Adrenal gland (tissue), 19 donors: ENCODE measurements at places on chromosomes 12 and 14.

DNA sequence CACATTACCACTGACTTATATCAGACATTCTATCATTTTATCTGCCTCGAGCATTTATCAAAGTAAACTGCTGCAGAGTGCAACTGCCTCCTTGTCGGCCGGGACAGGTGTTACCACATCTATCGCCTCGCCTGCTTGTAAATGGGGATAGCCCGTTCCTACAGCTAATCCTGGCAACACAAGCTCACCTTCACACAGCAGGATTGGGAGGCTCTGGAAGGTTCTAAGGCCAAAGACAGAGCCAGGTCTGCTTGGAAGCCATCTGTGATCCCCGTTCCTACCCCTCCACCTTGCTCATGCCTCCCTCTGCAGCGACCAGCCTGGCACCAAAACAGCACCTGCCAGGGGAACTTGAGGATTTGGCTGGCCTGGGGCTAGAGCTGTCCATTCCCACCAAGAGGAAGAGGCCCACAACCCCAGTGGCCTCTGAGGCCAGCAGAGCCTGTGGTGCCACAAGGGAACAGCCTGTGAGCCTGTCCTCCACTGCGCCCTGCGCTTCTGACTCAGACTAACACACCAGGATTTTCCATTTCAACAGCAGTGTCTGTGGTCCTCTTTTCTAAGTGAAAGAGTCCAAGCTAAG, 114.8 kb upstream of the DIO3 start:
- H3K4me3 ChIP-seq, result no peak overlapping the region
- no peak overlapping the region for H3K27ac ChIP-seq
- no peaks in the 10 kb centered on the region for H3K27me3 ChIP-seq
- H3K4me1 ChIP-seq, result no peaks in the 10 kb centered on the region
- DNase-seq, result no peak

GRCh38 chr12:546265-546919, 86.7 kb downstream of the B4GALNT3 start:
- no peak overlapping the region for H3K27ac ChIP-seq
- H3K36me3 ChIP-seq, result no peaks in the 10 kb centered on the region
- no peaks in the 10 kb centered on the region for H3K27me3 ChIP-seq
- peak; percentile 74 for DNase-seq
- no peaks in the 10 kb centered on the region for H3K4me1 ChIP-seq

- no peaks in the 10 kb centered on the region for H3K36me3 ChIP-seq
- H3K4me3 ChIP-seq, result no peak overlapping the region
- H3K4me1 ChIP-seq, result no peaks in the 10 kb centered on the region
- no peak overlapping the region for H3K27ac ChIP-seq
Observed at GRCh38 chr12:129750421-129750820, 153.4 kb downstream of the TMEM132D start.

- H3K27ac ChIP-seq, result no peak overlapping the region
- no peak overlapping the region for H3K4me3 ChIP-seq
- no peak for DNase-seq
- H3K27me3 ChIP-seq, result peaks cover 6% of the 10 kb centered on the region
- no peaks in the 10 kb centered on the region for H3K36me3 ChIP-seq
Observed at GRCh38 chr14:61197416-61197815, 83.7 kb downstream of the TMEM30B start.

- H3K4me1 ChIP-seq, result peaks cover 23% of the 10 kb centered on the region
- peak overlapping the region; percentile 60 for H3K27ac ChIP-seq
- no peaks in the 10 kb centered on the region for H3K27me3 ChIP-seq
- no peaks in the 10 kb centered on the region for H3K36me3 ChIP-seq
- no peak overlapping the region for H3K4me3 ChIP-seq
Observed at GRCh38 chr12:54197010-54197409, 8.2 kb upstream of the SMUG1 start.

GRCh38 chr12:106711316-106711715, 63.2 kb upstream of the RIC8B start:
- DNase-seq, result no peak
- no peaks in the 10 kb centered on the region for H3K36me3 ChIP-seq

DNA sequence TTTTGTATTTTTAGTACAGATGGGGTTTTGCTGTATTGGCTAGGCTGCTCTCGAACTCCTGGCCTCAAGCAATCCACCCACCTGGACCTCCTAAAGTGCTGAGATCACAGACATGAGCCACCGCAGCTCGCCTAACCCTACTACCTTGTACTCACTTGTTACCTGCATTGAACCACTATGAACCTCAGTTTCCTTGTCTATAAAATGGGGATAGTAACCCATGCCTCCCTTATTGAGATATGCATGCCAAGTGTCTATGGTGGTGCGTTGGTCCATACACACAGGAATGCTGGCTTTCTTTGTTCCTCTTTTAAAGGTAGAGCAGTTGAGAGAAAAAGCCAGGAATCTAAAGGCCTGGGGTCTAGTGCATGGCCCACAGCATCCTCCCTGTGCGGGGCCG, 40.9 kb downstream of the KDM2B start:
- no peaks in the 10 kb centered on the region for H3K27me3 ChIP-seq
- no peak overlapping the region for H3K27ac ChIP-seq
- no peaks in the 10 kb centered on the region for H3K36me3 ChIP-seq
- peaks cover 18% of the 10 kb centered on the region for H3K4me1 ChIP-seq
- no peak for DNase-seq

DNA sequence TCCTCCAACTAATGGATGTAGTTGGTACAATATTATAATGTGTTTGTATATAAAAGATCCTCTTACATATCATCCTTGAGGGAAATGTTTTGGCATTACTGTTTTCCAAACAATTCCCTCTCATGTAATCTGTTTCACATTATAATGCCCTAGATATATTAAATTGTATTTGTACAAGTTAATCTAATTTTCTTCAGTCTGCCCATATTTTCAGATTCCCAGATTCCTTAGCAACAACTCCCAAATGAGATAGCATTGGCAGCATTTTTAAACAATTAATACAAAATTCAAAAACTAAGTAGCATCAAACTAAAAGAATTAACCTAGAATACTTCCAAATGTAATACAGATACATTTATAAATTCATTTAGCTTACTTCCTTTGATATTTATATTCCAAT, 860.2 kb downstream of the C12orf50 start:
- H3K4me3 ChIP-seq, result no peak overlapping the region
- no peak overlapping the region for H3K27ac ChIP-seq
- H3K27me3 ChIP-seq, result no peaks in the 10 kb centered on the region
- no peaks in the 10 kb centered on the region for H3K36me3 ChIP-seq
- DNase-seq, result no peak

GRCh38 chr12:32476446-32476845, 77.1 kb downstream of the FGD4 start:
- H3K27me3 ChIP-seq, result no peaks in the 10 kb centered on the region
- H3K4me1 ChIP-seq, result no peaks in the 10 kb centered on the region
- H3K36me3 ChIP-seq, result no peaks in the 10 kb centered on the region
- H3K4me3 ChIP-seq, result no peak overlapping the region

GRCh38 chr12:113267621-113268020, 46.4 kb downstream of the TPCN1 start:
- DNase-seq, result no peak
- peaks cover 47% of the 10 kb centered on the region for H3K4me1 ChIP-seq
- H3K27me3 ChIP-seq, result no peaks in the 10 kb centered on the region
- no peak overlapping the region for H3K4me3 ChIP-seq

- no peaks in the 10 kb centered on the region for H3K36me3 ChIP-seq
- H3K27me3 ChIP-seq, result no peaks in the 10 kb centered on the region
- no peak for DNase-seq
- no peaks in the 10 kb centered on the region for H3K4me1 ChIP-seq
- no peak overlapping the region for H3K27ac ChIP-seq
Observed at GRCh38 chr12:76614364-76614763, 54.8 kb upstream of the OSBPL8 start.

DNA sequence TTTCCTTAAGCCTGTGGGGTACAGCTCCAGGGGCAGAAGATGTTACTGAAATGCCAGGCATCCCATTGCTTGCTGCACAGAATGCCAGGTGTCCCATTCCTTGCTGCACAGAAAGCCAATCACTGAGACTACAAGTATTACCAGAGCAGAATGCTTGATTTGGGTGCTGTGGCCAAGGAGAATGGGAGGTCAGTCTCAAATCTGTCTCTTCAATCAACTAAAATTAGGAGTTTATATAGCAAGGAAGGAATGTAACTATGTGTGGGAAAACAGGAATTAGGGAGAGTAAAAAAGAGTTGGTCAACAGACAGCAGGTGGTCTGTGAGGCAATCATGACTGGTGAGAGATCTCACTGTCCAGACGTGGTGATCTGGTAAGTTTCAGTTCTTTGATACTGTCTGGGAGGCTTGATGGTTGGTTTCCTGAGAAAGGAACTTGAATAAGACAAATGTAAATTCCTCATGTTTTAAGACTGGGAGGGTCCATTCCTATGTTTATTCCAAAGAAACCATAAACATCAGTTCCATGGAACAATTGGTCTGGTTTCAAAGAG, 31.2 kb upstream of the VASH1 start:
- DNase-seq, result no peak
- H3K27ac ChIP-seq, result no peak overlapping the region
- H3K4me3 ChIP-seq, result no peak overlapping the region
- H3K36me3 ChIP-seq, result no peaks in the 10 kb centered on the region

GRCh38 chr12:106378788-106379187, 21.2 kb downstream of the POLR3B start:
- peaks cover 5% of the 10 kb centered on the region for H3K4me1 ChIP-seq
- H3K36me3 ChIP-seq, result no peaks in the 10 kb centered on the region
- DNase-seq, result no peak
- H3K27me3 ChIP-seq, result no peaks in the 10 kb centered on the region
- H3K27ac ChIP-seq, result no peak overlapping the region

DNA sequence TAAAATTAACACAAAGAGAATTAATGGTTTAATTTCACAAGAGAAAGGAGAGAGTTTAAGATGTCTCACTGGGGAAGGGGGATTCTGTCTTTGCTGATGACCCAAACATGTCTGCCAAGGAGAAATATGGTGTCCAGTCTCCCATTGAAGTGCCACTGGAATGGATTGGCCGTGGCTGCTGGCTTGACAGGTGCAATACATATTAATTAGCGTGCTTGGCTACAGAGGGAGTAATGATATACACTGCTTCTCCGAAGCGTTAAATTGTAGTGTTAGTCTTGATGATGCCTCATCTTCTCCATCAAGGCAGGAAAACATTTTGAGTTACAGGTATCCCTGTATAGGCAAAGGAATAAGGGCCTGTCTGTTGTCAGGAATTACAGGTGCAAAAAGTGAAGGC, 393.4 kb upstream of the TMPO start:
- no peak overlapping the region for H3K4me3 ChIP-seq
- DNase-seq, result no peak
- no peaks in the 10 kb centered on the region for H3K36me3 ChIP-seq

DNA sequence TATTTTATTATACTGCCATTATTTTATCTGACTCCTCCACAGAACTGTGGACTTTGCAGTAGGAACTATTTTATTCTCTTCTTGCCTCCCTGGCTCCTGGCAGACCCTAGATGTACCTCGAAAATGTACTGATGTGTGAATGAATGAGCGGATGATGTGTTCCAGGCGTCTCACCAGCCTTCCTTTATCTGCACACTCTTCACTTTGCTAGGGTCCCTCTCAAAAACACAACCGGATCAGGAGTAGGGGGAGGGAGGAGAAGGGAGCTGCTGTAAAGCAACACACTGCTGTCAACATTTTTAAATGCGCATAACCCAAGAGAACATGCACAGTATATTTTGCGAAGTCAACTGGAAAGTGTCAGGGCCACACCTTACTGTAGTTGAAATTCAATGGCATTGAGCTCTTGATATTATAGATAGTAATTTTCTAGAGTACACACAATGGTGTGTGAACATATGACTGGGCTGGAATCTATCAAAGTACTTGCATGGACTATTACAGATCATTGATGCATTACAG, 36.3 kb downstream of the SRGAP1 start:
- no peak overlapping the region for H3K4me3 ChIP-seq
- no peaks in the 10 kb centered on the region for H3K27me3 ChIP-seq
- no peaks in the 10 kb centered on the region for H3K4me1 ChIP-seq
- H3K36me3 ChIP-seq, result no peaks in the 10 kb centered on the region
- H3K27ac ChIP-seq, result no peak overlapping the region
- no peak for DNase-seq

- DNase-seq, result no peak
- H3K27me3 ChIP-seq, result no peaks in the 10 kb centered on the region
- H3K27ac ChIP-seq, result peak overlapping the region; percentile 78
Observed at GRCh38 chr14:70881549-70882177, 25.6 kb upstream of the PCNX1 start.

- H3K36me3 ChIP-seq, result no peaks in the 10 kb centered on the region
- H3K27me3 ChIP-seq, result no peaks in the 10 kb centered on the region
- no peaks in the 10 kb centered on the region for H3K4me1 ChIP-seq
- no peak overlapping the region for H3K4me3 ChIP-seq
- no peak for DNase-seq
Observed at GRCh38 chr12:72522411-72522810, 250.2 kb downstream of the TRHDE start.

DNA sequence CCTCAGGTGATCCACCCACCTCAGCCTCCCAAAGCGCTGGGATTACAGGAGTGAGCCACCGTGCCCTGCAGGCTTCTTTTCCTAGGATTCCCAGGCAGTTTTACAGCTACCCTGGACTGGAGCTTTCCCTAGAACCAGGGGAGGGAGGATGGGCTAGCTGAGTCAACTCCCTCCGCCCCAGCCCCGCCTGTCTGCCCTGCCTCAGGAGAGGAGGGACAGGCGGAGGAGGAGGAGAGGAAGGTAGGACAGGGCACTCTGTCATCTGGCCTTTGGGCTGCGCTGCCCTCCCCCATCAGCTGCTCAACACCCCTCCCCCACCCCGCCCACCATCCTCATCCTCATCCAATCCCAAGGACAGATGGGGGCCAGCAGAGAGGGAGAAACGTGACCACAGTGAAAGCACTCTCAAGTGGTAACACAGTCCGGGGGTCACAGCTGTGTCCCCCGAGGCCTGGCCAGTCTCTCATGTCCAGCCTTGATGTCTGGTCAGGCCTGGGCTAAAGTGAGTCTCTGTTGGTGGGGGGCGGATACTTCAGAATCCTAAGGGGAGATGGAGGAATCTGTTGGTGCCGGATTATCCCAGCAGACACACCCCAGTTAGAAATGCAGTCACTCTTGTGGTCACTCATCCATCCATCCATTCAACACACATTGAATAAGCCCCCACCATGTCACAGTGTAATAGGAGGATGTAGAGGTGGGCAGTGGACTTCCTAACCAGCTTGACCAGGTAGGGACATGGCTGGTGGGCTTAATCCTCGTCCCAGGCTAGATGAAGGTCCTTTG, 12.3 kb downstream of the FIGNL2 start:
- H3K27me3 ChIP-seq, result peaks cover 6% of the 10 kb centered on the region
- H3K4me3 ChIP-seq, result no peak overlapping the region

DNA sequence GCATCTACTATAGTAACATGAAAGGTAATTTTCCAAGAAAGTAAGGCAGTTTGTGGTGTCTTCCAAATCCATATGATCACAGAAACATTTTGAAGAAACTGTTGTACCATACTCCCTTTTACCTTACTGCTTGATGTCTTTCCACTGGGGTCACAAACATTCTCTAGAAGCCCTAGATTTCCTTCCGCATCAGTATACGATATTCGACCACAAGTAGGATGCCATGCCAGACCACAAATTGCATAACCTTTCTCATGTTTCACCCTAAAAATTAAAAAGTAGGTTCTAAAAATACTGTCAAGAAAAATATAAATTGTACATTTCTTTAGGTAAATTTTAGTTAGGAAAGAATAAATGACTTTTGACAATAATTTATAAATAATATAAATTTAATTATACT, 26.5 kb downstream of the WDHD1 start:
- H3K27me3 ChIP-seq, result no peaks in the 10 kb centered on the region
- no peaks in the 10 kb centered on the region for H3K4me1 ChIP-seq
- no peaks in the 10 kb centered on the region for H3K36me3 ChIP-seq
- H3K27ac ChIP-seq, result no peak overlapping the region
